ENCODE measurements at places on chromosomes 7 and 10.

DNA sequence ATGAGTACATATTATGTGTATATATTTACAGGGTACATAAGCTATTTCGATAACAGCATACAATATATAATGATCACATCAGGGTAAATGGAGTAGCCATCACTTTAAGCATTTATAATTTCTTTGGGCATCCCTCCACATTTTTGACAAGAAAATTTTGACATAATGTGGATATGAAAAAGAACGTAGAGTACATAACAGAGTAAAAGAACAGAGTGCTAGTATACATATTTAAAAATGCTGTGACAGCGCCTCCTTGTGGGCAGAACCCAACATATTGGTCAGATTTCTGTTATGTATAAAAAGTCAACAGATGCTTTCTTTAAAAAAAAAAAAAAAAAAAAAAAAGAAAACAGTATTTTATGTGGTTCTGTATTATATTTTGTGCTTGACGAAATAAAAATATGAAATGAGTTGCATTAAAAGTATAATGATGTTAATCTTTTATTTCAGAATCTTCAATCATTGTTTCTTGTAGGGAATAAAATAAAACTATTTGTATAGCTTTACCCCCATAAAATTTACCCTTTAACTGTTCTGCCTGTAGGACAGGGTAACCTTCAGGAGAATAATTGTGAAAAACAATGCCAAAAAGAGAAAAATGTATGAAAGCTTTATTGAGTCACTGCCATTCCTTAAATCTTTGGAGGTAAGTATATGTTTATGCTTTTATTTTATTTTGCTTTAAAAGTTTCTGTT, 18.3 kb upstream of the HBP1 start:
- peak; percentile 86 for DNase-seq

DNA sequence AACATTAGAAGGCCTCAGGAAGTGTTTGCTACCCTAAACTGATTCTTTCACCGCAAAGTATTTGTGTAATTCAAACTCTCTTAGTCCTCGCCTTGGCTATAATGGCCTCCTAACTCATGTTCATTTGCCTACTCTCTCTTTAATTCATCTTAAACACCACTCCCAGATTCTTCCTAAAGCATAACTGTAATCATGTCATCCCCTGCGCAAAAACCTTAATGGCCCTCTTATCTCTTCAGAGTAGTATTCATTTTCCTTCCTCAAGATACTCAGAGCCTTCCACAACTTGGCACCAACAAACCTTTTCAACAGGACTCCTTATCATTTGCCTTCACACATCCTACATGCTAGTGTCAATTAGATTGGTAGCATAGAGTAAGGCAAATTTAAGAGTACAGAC, 42.9 kb downstream of the CSTF2T start:
- DNase-seq = no peak

DNA sequence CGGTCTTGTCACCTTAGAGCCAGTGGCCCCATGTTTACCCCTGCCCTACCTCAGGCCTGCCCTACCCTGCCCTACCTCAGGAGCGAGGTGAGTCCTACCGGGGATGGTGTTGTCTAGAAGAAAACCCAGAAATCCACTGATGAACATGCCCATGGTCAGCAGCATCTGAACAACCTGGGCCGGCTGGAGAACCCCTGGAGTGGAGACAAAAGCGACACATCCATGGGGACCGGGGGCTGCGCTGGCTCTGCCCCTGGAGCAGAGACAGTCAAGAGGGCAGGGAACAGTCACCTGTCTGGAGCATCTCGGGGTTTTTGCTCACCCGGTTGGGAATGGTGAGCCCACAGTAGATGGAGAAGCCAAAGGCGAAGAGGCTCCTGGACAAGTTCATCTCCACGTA, 36.3 kb downstream of the STRA8 start:
- DNase-seq = no peak

- peak; percentile 10 for DNase-seq
Observed at GRCh38 chr7:95478272-95479037, 7.3 kb upstream of the ASB4 start.

DNA sequence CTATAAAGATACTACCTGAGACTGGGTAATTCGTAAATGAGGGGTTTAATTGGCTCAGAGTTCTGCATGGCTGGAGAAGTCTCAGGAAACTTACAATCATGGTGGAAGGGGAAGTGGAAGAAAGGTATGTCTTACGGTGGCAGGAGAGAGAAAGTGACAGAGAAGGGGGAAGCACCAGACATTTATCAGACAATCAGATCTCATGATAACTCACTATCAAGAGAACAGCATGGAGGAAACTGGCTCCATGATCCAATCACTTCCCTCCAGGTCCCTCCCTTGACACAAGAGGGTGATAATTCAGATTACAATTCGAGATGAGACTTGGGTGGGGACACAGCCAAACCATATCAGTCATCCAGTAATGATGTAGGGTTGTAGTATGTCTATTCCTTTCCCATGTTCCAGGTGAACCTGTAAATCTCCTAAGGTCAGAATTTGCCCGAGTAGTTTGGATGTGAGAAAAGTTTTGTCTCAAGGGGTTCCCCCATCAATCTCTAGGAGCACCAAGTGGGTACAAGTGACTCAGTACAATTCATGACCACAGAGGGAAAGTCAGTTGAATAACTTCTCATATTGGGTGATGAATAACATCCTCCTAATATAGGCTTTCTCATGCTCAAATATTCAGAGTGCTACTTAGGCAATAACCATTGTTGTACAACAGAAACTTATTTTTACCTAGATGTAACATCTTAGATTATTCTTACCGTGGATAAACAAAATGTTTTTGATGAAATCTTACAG, 39.7 kb upstream of the MTPN start:
- DNase-seq = no peak

- no peak for DNase-seq
Observed at GRCh38 chr10:48587101-48587500, 17.8 kb downstream of the ARHGAP22 start.

GRCh38 chr10:110721406-110722038, 77.4 kb downstream of the RBM20 start:
- DNase-seq = no peak

DNA sequence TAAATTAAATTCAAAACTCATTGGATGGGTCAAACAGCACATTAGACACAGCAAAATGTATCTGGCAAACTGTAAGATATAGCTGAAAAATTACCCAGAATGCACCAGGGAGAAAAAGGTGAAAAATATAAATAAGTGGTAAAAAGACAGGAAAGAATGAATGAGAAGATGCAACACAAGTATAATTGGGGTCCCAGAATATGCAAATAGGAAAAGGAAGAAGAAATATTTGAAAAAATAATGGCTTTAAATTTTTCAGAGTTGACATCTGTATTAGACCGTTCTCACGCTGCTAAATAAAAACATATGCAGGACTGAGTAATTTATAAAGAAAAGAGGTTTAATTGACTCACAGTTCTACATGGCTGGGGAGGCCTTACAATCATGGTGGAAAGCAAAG, 167.7 kb upstream of the PLXNA4 start:
- DNase-seq = no peak

DNA sequence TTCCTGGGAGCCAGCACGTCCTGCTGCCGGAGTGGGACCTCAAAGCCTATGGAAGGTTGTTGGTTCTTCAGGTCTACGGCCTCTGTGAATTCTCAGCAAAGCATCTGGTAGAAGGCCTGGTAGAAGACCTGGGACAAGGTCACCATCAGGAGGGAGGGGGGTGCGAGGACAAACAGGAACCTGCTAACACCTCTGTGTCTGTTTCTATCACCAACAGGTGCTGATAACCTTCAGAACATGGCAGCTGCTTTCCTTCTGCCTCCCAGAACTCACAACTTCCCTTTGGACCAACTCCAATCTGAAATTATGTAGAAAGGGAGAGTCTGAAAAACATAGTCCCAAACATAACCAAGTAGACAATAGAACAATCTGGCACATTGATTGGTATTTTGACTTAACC, 8.3 kb upstream of the MET start:
- no peak for DNase-seq

- DNase-seq = no peak
Observed at GRCh38 chr7:80443325-80443724, 68.5 kb downstream of the GNAT3 start.

GRCh38 chr7:121796381-121796780, 76.6 kb upstream of the PTPRZ1 start:
- no peak for DNase-seq
